PC-9 (cell line): ENCODE measurements at places on chromosomes 5 and 9.

- no peak for DNase-seq
Observed at GRCh38 chr9:112361601-112362000, 18.3 kb upstream of the HSDL2 start.

DNA sequence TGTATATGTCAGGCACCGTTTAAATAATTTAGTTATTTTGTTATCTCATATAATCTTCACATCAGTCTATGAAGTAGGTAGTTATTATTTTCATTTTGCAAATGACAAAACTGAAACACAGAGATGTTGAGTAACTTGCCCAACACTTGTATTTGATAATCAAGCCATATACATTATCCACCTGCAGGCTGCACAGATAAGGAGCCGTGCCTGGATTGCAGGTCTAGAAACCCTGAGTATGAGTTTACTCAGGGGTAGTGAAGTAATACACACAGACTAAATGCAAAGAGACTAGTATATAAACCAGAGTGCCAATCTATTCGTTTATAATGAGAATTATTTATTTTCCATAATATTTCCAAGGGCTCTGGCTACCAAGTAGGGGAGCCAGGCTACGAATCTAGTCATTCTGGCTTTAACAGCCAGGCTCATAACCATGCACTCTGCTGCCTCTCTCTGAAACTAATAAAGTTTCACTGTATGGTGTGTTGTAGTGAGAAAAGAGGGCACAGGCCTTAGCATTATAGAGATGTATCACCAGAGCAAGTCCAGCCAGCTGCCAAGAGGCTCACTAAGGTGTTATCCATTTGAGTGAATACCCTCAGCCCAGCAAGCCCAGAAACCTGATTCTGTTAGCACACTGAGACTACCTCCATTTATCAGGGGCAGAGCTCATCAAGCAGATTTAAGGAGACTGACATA is 4.5 kb downstream of the HEMGN start:
- no peak for DNase-seq

- DNase-seq: peak; percentile 50
Observed at GRCh38 chr9:99055384-99055783, 49.5 kb upstream of the TGFBR1 start.

- no peak for DNase-seq
Observed at GRCh38 chr5:157582731-157583620, 7.4 kb upstream of the ADAM19 start.

- DNase-seq: no peak
Observed at GRCh38 chr5:32278406-32278805, 34.3 kb downstream of the MTMR12 start.

- no peak for DNase-seq
Observed at GRCh38 chr9:28120626-28121025, 547.3 kb upstream of the C9orf72 start.

- DNase-seq: no peak
Observed at GRCh38 chr9:113545068-113545467, 81.5 kb downstream of the RGS3 start.

DNA sequence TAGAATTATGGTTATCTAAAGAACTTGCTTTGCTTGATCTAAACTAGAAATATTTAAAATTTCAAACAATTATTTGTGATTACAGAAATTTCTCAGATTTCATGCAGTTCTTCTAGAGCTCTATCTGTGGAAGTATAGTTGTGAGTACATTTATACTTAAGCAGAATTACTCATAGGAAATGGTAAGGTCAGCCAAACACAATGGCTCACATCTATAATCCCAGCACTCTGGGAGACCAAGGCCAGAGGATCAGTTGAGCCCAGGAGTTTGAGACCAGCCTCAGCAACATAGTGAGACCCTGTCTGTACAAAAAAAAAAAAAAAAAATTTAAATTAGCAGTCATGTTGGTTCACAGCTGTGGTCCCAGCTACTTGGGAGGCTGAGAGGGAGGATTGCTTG is 71.0 kb downstream of the INVS start:
- no peak for DNase-seq

- DNase-seq: no peak
Observed at GRCh38 chr9:95979446-95979845, 104.0 kb downstream of the ERCC6L2 start.

- DNase-seq: no peak
Observed at GRCh38 chr5:120465436-120465961, 1.4 kb downstream of the PRR16 start.

- peak; percentile 10 for DNase-seq
Observed at GRCh38 chr9:106962615-106963363, 99.8 kb downstream of the ZNF462 start.

DNA sequence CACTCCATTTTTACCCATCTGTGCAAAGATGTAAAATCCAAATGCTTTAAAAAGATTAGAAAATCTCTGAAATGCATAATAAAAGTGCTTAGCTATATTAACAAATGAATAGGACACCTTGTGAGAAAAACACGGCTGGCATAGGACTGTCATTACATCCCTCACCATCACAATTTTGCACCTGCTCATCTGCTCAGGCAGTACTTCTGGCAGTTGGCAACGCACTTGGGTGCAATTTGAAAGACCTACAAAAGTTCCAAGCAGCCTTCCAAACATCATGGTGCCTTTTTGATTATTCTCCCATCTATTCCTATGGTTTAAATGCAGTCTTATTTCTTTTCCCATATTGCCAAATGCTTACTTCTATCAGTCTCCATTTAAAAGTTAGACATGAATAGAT is 501.8 kb downstream of the ENC1 start:
- DNase-seq: no peak

GRCh38 chr9:91555132-91555531 is 131.5 kb upstream of the NFIL3 start:
- DNase-seq: no peak

DNA sequence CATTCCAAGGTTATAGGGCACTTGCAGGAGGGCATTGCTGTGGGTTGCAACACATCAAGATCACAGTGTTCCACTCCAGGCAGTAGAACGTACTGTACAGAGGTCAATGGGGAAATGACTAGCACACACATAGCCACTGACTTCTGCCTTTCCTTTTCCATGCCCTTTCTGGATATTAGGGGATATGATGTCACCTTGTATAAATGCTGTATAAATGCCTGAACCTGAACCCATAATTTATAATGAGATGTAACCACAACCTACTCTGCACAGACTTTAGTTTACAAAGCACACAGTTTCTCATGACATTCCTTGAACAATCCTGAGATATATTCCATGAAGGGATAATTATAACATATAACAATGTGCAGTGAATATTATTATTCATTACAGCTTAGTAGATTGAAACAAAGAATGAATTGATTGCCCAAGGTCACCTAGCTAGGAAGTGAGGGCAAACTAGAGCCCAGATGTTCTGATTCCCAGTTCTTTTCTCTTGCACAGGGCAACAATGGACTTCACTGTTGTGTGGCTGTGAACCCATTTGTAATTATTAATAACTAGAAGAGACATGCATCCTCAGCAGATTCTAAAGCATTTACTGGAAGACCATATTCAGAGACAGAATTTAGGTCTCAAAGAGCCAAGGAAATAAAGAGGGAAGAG is 5.6 kb upstream of the ABLIM3 start:
- no peak for DNase-seq

GRCh38 chr5:145922059-145922458 is 14.3 kb upstream of the SH3RF2 start:
- DNase-seq: no peak

DNA sequence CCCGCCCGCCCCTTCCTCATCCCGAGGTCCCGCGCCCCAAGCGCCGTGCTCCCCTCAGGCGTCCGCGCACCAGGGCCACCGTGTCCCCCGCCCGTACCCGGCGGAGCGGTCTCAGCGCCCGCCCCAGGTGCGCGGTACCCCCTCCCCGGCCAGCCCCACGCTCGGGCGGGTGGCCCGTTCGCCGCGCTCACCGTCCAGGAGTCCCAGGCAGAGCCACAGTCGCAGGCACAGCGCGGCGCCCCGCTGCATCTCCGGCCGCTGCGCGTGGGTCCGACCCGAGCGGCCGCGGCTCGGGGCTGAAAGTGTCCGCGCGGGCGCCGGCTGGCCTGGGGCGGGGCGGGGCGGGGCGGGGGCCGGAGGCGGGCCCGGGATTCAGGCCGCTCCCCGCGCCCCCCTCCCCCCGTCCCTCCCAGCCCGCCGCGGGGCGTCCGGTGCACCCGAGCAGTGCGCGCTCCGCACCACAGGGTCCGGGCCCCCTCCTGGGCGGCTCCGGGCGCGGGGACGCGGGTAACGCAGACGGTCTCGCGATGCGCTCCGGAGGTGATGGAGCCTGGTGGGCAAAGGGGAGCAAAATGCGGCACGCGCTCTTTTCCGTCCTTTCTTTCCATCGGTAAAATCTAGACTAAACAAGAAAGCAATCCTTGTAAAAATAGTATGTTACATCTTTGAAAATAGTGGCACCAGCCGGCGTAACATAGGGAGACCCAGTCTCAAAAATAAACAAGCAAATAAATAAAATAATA is at the start of gene FLT4:
TSS of gene FLT4 (minus strand) at position 304 of the 743 bp plus-strand sequence. CDS start at position 249, 55 bp downstream.
- no peak for DNase-seq

- peak; percentile 41 for DNase-seq
Observed at GRCh38 chr5:107389130-107389774, 281.5 kb downstream of the EFNA5 start.

DNA sequence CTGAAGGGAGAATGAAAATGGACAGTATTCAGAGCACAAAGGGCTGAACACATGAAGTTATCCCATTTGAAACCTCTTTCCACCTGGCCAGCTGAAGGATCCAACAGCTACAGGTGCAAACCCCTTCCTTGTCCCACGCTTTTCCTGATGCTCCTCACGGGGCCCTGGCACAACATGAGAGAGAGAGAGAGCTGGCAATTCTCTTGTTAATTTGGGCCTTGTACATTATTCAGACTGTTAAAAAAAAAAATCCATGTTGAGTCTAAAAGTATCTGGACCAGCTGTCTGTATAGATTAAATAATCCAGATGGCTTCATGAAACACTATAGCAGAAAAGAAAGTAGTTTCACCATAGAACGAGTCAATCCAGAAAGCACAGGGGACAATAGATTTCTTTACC is 74.1 kb downstream of the HMHB1 start:
- DNase-seq: no peak

DNA sequence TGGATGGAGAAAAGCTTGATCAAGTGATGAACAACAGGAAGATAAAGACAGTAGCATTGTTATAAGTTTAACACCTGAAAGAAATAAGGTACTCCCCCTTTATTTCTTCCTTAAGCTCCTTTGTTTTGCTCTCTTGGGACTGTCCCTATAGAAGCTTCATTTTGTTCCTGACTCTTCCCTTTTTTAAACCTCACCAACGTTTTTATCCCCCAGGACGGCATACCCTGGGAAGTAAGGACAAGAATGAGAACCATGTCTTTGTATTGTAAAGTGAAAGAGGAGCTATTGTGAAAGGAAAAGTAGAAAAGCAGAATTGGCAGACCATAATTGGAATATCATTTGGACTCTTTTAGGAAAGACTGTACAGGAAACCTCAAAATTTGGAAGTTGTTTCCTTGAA is 1368.6 kb upstream of the C9orf72 start:
- no peak for DNase-seq

- DNase-seq: no peak
Observed at GRCh38 chr9:133513214-133514100, 11.3 kb downstream of the MYMK start.

- DNase-seq: peak; percentile 22
Observed at GRCh38 chr9:27726244-27727081, 153.2 kb upstream of the C9orf72 start.

GRCh38 chr5:177362610-177363507 is 5.1 kb downstream of the RGS14 start:
- DNase-seq: peak; percentile 80

DNA sequence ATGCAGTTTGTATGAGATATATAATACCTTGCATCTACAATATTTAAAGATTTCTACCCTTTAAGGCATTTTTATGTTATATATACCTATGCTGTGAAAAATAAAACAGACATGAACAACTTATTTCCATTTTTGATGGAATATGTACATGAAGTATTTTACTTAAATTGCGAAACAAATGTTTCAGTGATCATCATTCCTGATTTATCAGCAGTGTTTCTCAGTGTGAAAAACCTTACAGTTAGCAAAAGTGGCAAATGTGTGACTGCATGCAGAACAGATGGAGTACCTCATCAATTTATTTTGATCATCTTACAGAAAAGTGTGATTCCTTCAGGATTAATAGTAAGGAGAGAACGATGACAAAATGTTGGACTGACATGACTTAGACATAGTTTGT is 43.1 kb downstream of the PRR16 start:
- DNase-seq: no peak

DNA sequence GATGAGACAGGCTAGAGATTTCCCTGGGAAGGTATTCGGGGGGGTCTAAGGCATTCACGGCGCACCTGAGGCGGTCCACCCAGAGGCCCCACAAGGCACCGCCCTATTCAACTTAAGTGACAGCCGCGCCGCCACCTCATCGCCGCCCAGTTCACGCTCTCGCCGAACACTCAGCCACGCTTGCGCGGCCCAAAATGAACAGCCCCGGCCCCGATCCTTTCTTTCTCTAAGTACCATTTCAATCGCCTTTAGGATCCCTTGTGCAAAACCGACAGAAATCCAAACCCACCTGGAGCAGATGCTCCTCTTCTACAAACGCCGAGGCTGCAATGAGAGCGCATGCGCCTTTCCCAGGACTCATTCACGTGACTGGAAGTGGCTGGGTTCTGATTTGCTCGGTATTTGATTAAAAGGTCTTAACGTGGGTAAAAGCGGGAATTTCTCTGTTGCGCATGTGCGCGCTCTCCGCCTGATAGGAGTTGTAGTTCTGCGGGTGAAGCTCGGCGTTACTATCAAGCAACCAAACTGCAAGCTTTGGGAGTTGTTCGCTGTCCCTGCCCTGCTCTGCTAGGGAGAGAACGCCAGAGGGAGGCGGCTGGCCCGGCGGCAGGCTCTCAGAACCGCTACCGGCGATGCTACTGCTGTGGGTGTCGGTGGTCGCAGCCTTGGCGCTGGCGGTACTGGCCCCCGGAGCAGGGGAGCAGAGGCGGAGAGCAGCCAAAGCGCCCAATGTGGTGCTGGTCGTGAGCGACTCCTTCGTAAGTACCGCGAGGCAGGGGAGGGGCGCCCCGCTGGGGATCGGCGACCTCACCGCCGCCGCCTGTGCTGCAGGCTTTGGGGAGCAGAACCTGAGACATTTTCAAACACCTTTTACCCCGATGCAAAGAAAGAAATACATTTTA is at the start of the genes ARSK and SKIC3:
TSS of gene ARSK (plus strand) at position 455 of the 902 bp plus-strand sequence. CDS start at position 633, 178 bp downstream.
TSS of gene SKIC3 (minus strand) at position 331 of the 902 bp plus-strand sequence. CDS start 7,827 bp downstream, outside the sequence.
- DNase-seq: peak; percentile 92

GRCh38 chr9:36946653-36947052 is 87.4 kb downstream of the PAX5 start:
- DNase-seq: no peak

DNA sequence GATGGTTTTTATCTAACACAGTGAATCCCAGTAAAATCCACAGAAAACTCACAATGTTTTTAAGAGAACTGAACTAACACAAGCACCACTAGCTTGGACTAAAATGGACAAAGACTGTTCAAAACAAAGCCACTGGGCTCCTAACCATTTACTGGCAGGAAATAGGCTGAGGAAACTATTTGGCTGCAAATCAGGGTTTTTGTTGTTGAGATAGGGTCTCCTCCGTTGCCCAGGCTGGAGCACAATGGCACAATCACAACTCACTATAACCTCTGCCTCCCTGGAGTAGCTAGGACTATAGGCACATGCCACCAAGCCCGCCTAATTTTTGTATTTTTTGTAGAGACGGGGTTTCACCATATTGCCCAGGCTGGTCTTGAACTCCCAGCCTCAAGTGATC is 99.7 kb downstream of the THBS4 start:
- no peak for DNase-seq
